ENCODE measurements at places on chromosomes 1 and 21.

DNA sequence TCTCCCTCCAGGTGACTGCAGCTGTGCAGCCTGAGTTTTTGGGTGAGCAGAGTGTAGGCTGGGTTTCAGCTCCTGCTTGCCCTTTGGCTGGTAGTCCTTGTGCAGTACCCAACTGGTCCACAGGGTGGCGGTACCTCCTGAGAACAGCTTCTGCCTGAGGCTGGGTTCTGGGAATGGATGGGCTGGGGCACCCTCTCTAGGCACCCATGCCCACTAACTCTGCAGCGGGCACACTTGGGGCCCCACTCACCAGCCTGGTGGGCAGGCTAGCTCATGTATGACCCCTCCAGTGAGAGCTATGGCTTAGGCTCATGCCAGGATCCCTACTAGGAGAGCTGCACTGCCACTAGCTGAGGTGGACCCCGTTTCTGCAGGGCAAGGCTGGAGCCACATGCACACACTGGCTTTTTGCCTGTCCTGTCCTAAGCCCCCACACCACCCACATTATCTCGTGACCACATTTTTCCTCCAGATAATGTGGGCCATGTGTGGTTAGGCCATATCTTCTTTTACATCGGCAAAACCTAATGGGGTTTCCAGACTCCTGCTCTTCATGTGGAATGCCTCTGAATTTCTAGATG lies 15.5 kb upstream of the GSTM4 start:
- DNase-seq, result peak; percentile 89

DNA sequence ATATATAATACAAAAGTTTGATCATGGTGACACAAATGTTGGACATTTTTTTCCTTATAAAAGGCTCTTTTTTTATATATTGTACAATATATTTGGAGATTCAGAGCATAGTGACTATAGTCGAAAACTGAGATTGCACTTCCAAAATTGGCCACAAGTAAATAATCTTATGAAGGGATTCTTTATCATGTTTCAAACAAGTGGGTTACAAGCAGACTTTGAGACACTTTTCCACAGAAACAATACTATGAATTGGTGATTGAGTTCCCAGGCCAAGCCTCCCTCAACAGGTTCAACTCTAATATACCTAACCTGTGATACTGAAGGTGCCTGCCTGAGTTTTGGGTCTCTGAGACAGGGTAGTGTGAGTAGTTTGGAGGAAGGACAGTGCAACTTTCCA lies 13.8 kb downstream of the LEPR start:
- no peak for DNase-seq

DNA sequence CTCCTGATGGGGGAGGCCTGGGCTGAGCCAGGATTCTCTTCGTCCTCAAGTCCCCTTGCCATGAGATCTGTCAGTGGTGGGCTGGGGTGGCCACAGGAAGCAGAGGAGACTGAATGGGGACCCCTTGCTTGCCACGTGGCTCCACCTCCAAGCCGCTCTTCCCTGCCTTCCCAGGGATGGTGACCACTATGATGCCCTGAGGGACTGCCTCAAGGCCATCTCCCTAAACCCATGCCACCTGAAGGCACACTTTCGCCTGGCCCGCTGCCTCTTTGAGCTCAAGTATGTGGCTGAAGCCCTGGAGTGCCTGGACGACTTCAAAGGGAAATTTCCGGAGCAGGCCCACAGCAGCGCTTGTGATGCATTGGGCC lies 20.9 kb upstream of the TMEM222 start:
- DNase-seq, result no peak

DNA sequence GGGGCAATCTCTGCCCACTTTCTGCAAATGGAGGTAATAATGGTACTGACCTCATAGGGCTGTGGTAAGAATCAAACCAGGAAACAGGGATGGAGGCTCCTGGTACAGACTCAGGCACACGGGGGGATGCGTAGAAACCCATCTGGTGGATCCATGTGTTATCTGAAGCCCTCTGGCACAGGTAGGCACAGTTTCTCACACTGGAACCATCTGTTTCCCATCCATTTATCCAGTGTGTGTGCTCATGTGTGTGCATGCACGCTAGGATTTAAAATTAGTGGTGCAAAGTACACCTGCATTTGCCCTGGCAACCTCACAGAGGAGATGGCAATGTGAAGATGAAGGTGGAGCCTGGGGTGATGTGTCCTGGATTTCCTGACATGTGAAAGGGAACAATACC lies 103.3 kb downstream of the RAVER2 start:
- DNase-seq, result no peak

GRCh38 chr21:42337830-42338728 lies 12.7 kb downstream of the TFF2 start:
- DNase-seq, result peak; percentile 64

DNA sequence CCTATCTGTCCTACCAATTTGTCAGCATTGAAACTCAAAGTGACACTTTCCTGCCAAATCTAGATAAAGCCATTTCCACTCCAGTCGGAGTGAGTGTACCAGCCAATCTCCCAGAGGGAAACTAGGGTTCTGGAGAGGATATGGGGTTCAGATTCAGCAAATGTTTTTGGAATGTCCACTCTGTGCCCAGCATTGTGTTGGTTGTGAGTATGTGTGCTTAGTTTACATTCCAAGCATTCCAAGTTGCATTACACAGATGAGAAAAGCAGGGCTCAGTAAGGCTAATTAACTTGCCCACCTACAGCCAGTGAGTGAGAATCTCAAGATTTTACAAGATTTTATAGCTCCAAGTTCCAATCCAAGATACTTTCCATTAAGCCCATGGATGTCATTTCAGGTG lies 26.4 kb upstream of the RGS16 start:
- no peak for DNase-seq

GRCh38 chr1:153985341-153985912 lies 712 bp downstream of the RAB13 start:
- no peak for DNase-seq

- no peak for DNase-seq
Measured at GRCh38 chr1:79197421-79197820, 190.9 kb upstream of the ADGRL4 start.

DNA sequence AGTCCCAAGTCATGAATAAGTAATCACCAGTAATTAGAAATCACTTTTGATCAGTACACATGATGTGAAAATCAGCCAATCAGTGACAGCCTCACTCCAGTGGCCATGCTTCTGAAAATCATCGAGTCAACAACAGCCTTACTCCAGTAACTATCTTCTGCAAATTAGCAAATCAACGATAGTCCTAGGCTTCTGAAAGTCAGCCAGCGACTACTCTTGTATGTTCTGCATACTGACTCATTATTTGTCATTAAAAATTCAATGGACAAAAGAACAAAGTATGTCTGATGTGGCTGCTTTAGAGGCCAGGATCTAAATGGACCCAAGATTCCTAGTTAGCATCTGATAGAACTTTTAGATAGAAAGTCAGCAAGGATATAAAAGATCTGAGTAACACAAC lies 102.5 kb downstream of the GPR52 start:
- no peak for DNase-seq

- DNase-seq, result no peak
Measured at GRCh38 chr1:179817056-179817455, 60.5 kb downstream of the TOR1AIP2 start.

- no peak for DNase-seq
Measured at GRCh38 chr1:23793018-23793781, 2.3 kb downstream of the LYPLA2 start.

GRCh38 chr1:245458234-245458633 lies 303.4 kb downstream of the KIF26B start:
- DNase-seq, result no peak

DNA sequence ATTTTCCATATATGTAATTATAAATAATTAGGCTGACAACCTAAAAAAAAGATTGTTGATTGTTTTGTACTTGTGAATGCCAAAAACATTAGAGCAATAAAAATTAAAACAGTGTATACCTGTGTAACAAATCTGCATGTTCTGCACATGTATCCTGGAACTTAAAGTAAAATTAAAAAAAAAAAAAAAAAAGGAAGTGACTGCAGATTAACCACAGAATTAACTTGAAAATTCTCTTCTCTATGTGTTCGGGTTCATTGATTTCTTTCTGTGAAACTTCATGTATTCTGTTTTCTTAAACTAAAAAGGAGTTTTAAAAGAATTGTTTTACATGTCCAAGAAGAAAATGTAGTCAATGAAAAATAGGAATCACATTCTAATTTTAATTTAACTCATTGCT lies 95.7 kb downstream of the FASLG start:
- DNase-seq, result no peak

DNA sequence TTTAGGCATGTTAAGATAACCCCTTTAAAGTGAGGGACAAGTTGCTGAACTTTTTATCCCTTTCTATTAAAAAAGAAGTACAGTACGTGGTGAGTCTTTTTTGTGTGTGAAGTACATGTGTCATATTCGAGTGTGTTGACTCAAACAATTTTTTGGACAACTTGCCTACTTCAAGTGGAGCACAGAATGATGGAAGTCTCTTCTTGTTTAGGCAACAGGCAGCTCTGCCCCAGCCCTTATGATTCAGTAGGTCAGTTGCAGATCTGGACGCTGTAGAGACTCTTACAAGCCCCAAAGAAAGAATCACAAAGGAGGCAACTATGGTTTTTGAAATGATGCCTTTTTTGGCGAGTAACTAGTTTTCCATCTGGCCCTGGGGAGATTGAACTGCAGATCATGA lies 14.4 kb upstream of the ZFP69B start:
- no peak for DNase-seq

DNA sequence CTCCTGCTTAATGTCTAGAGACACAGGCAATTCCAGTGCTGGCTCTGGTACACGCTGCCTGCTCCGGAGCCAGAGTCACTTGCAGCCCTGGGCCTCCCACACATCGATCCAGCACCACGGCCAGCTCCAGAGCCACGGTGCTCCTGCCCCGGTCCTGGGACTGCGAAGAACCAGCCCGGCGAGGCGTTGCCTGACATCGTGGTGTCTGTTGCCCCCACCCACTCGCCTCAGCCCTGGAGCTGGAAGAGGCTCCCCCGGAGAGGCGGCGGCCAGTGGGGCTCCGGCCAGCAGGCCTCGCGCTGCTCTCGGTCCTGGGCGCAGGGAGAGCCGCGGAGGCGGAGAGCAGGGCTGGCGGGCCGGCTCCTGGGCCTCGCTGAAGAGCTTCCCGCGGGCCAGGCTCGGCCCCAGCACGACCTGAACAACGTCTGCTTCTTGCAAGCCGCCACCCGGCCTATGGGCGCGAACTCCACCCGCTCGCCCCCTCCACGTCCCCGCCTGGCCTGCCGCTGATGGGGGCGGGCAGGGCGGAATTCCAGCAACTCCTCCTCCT lies 364.8 kb downstream of the CEP170 start:
- DNase-seq, result no peak

GRCh38 chr1:89844241-89844807 lies 23.5 kb downstream of the LRRC8D start:
- DNase-seq, result peak; percentile 21

- no peak for DNase-seq
Measured at GRCh38 chr21:32312326-32312725, 13.7 kb downstream of the MRAP start.

- no peak for DNase-seq
Measured at GRCh38 chr1:239893127-239893731, 198.5 kb upstream of the FMN2 start.

GRCh38 chr1:172834609-172835008 lies 175.7 kb downstream of the FASLG start:
- no peak for DNase-seq

DNA sequence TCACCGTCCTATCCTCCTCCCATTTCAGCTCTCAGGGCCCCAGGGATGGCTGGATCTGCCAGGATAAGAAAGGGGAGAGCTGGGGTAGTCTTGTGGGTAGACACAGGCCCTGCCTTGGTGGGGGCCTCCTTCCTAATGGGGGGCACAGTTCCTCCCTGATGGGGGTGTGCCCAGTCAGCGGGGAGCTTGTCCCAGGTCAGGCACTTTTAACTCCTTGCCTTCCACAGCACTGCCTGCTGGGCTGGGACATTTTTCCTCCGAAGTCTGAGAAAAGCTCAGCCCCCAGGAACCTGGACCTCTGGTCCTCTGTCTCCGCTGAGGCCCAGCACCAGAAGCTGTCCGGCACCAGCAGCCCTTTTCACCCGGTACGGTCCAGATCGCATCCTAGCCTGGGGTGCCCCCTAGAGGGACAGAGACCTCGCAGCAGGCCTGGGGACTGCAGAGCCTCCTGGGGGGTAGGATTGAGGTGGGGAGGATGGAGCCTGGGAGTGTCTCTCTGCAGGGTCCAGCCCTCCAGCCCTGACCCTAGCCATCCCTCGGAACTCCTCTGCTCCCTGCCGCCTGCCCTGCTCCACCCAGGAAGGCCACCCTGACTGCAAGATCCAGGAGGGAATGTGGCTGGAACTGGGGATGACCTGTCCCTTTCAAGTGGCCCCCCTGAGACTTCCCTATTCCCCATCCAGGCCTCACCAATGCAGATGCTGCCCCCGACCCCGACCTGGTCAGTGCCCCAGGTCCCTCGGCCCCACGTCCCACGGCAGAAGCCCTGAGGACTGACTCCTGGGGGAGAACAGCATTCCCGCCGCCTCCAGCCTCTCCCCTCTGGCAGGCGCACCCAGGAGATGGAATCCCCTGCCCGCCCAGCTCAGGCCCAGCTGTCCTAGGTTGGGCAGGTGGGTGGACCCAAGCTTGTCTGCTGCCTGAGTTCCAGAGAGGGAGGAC lies 12.0 kb downstream of the MIIP start:
- DNase-seq, result no peak

DNA sequence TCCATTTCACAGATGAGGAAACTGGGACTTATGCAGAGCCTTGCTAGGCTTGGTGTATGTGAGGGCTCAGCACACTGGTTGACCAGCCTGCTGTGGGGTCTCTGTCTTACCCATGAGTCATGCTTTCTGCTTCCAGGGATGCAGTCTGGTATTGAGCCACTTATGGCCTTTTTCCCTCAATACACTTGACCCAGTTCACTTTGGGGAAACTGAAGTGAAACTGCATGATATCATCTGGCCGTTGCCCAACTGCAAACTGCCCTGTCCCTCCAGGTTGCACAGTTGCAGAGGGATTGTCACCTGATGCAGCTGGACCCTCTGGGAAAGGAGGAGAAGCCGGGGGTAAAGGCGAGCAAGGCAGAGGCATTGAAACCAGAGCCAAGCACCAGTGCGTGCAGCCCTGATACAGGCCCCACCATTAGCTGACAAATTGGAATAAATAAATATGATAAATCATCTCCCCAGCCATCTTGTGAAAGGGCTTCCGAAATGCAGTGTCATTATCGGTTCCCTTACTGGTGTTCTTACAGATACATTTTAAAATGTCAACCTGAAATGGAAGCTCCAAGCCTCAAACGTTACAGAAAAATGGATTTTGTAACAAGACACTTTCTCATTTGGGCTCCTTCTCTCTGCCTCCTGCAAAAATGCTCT lies 39.3 kb upstream of the DUSP10 start:
- DNase-seq, result no peak

GRCh38 chr1:6996371-6996770 lies 211.1 kb downstream of the CAMTA1 start:
- no peak for DNase-seq

- DNase-seq, result no peak
Measured at GRCh38 chr1:224042557-224043118, 71.3 kb upstream of the FBXO28 start.

- no peak for DNase-seq
Measured at GRCh38 chr1:244022311-244022710, 28.8 kb upstream of the ZBTB18 start.

DNA sequence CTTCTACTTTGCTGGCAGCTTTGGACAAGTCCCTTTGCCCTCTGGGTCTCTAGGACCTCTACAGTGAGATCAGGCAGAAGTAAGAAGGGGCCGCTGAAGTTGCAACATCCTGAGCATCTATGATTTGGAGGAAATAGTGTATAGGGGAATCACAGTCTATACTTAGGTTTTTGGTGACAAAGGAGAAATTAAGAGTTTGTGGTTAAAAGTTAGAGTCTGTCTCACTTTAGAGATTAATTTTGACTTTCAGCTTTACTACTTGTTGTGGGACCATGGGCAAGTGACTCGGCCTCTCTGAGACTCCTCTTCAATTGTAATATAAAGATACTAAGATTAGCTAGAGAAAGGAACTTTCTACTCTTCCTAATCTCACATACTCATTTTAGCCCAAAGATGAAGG lies 33.1 kb upstream of the LMX1A start:
- no peak for DNase-seq
